Esophagus mucosa (tissue), 1 donor: ENCODE measurements at places on chromosomes 12 and 14. TPM values are rescaled to one million over a fixed set of nuclear protein-coding genes. Genes with fewer than 3 reads are reported as not detected.

Gene TMPRSS12
- total RNA-seq, result not detected

Gene ZNF385A
- total RNA-seq, result 52.2 TPM

Gene TC2N
- 52.5 TPM for total RNA-seq

Gene PSMB11
- not detected for total RNA-seq

Gene RHEBL1
- total RNA-seq, result 0.44 TPM

Gene DNAJC22
- total RNA-seq, result 0.16 TPM

Gene CLEC4C
- not detected for total RNA-seq

Gene HCAR1
- total RNA-seq, result 0.08 TPM

Gene RPGRIP1
- total RNA-seq, result not detected

Gene GYS2
- 0.68 TPM for total RNA-seq

Gene CMA1
- 0.64 TPM for total RNA-seq

Gene C14orf93
- total RNA-seq, result 4.6 TPM

Gene KRT3
- 1.0 TPM for total RNA-seq

Gene STYK1
- 5.7 TPM for total RNA-seq

Gene HVCN1
- 1.3 TPM for total RNA-seq

Gene GUCY2C
- total RNA-seq, result 0.20 TPM

Gene PROX2
- not detected for total RNA-seq

Gene EGLN3
- total RNA-seq, result 33.8 TPM

Gene DHRS2
- total RNA-seq, result not detected

Gene PAH
- not detected for total RNA-seq

Gene INHBC
- not detected for total RNA-seq

Gene RIN3
- 5.4 TPM for total RNA-seq

Gene ZC2HC1C
- 1.1 TPM for total RNA-seq

Gene LRRC43
- 0.12 TPM for total RNA-seq

Gene GPR162
- total RNA-seq, result 0.76 TPM

Gene SERPINA6
- not detected for total RNA-seq

Gene DIO3
- 0.12 TPM for total RNA-seq

Gene TMEM233
- total RNA-seq, result not detected

Gene SPTB
- 0.08 TPM for total RNA-seq

Gene TAS2R9
- not detected for total RNA-seq

Gene ITGB7
- 7.0 TPM for total RNA-seq

Gene OSBPL8
- total RNA-seq, result 62.6 TPM

Gene BHLHE41
- 5.8 TPM for total RNA-seq

Gene PTPRO
- 0.08 TPM for total RNA-seq

Gene FUT8
- 10.1 TPM for total RNA-seq

Gene TBX5
- 0.48 TPM for total RNA-seq

Gene PTGER2
- 0.40 TPM for total RNA-seq

Gene SYT10
- total RNA-seq, result not detected

Gene ANKRD33
- not detected for total RNA-seq

Gene PLEKHG3
- 62.9 TPM for total RNA-seq

Gene CCDC175
- not detected for total RNA-seq

Gene STAC3
- total RNA-seq, result 1.1 TPM

Gene MYF6
- not detected for total RNA-seq

Gene DEGS2
- 51.5 TPM for total RNA-seq

Gene KCNA1
- total RNA-seq, result not detected

Gene TEX52
- total RNA-seq, result not detected

Gene EPYC
- not detected for total RNA-seq

Gene LRRK2
- 14.6 TPM for total RNA-seq

Gene MUCL1
- total RNA-seq, result not detected

Gene DDN
- total RNA-seq, result 0.28 TPM

Gene KRT75
- 0.84 TPM for total RNA-seq

Gene PCED1B
- 1.7 TPM for total RNA-seq

Gene SNW1
- total RNA-seq, result 54.2 TPM

Gene CLEC2D
- total RNA-seq, result 3.7 TPM

Gene MYO1H
- total RNA-seq, result 1.0 TPM

Gene MSRB3
- 3.6 TPM for total RNA-seq

Gene ACSM4
- total RNA-seq, result not detected

Gene SLC5A8
- total RNA-seq, result not detected

Gene PLBD1
- total RNA-seq, result 56.5 TPM
